ENCODE measurements at places on chromosomes 6 and 20.

GRCh38 chr20:57559289-57559634, 1.6 kb upstream of the PCK1 start:
- no peak for DNase-seq

- no peak for DNase-seq
These were observed 423.1 kb downstream of the MAFB start for GRCh38 chr20:40265825-40266533.

- DNase-seq: no peak
These were observed 48.9 kb downstream of the NKX2-2 start for GRCh38 chr20:21464916-21465315.

DNA sequence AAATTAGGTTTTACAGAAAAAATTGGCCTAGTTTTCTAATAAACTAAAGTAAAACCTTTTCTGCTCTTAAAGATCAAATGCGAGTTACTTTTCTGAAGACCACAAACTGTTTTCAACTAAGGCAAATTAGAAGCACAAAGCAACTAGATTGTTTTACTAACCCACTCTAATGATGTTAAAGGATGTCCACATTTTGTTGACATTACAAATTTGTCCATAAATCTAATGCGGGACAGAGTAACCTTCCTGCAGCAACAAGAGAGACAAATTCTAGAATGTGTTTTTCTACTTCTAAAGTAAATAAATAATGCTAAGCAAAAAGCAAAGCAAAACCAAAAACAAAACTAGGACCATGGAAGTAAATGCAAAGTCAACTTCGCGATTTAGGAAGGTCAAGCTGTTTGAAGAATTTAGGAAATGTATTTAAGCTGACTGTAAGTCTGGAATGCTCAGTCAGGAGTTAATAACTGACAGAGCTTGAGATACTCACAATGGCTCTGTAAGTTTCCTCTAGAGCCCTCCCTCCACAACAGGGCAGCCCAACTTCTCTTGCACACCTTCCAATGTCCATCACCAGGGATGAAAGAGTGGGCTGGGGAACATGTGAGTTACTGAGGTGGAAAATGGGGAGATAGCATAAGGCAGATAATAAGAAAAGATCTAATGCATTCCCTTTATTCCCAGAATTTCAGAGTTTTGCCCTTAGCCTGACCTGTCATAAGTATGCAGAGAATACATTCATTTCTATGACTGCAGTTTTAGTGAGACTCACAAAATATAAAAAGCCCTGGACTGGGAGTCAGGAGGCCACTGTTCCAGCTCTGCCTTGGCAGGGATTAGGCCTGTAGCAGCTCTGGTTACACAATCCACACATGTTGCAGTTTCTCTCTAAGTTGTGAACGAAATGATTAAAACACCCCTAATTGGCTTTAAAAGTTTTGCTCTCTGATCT, 158.8 kb downstream of the FOXA2 start:
- no peak for DNase-seq

DNA sequence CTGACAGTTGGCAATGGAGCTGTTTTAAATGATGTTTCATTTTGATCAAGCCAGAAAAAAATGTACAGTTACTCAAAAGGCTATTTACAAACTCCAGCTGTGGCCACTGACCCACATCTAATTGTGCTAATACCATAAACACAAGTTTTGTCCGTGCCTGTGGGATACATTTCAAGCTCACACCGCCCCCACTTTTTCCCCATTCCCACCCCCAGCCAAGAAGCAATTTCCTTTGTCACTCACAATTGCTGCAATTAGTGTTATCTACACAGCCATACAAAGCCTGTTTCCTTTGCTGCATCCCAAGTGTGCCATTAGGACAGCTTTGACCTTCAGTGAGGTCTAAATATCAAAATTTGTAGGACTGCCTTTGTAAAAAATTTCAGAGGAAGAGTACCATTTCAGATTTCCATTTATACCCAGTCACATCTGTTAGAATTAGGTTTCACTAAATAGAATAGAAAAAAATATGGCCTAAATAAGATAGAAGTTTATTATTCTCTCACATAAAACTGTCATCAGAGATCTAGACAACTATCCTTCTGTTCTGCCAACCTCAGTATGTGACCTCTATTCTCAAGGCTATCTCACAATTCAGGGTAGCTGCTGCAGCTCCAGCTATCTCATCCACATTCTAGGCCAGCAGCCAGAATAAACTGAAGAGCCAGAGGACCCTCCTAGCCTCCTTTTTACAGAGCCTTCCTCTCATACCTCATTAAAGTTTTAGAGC, 202.6 kb downstream of the NFATC2 start:
- no peak for DNase-seq

DNA sequence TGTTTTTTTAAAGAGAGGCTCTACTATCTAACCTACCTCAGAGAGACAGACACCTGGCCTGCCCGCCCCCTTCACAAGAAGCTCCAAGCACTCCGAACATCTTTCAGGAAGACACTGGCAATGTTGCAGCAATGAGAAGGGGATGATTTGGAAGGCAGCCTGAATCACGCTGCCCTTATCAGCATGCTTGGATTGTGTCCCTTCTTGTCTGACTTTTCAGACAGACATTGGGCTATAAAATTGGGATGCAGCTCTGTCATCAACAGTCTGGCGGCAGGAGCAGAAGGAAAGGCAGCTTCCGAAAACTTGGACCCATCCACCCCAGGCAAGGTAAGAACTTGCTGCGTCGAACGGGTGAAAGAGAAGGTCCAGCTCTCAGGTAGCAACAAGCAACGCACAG, 56.0 kb downstream of the CDK5RAP1 start:
- no peak for DNase-seq

DNA sequence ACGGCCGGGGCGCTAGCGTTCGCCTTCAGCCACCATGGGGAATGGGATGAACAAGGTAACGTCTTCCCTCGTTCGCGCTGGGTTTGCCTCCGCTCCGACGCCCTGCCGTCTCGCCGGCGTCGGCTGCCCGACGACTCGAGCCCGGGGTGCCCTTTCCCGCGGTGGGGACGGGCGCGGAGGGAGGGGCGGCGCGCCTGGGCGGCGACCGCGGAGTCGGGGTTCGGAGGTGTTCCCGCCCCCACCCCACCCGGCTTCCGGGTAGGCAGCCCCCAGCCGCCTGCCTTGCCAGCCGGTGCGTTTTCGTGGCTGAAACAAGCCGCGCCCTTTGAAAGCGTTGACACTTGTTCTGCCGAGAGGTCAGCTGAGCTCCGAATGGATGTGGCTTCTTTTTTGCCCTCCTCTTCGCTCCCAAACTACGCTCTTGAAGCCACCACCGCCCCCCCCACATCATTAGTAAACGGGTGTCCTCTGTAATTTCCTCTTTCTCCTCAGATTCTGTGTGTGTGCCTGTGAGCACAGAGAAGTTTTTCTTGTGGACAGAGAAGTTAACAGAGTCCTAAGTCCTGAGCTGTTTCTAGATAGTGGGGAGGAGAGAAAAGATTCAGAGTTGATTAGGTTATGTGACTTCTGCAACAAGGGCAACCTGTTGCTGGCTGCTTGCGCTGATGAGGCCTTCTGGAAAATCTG, 362 bp downstream of the DUSP22 start:
- peak; percentile 66 for DNase-seq

GRCh38 chr6:169803271-169803811, 51.9 kb downstream of the ERMARD start:
- no peak for DNase-seq

- DNase-seq: no peak
These were observed 46.1 kb upstream of the ARFGEF2 start for GRCh38 chr20:48875233-48875913.

GRCh38 chr6:158366363-158366762, 54.1 kb downstream of the TULP4 start:
- no peak for DNase-seq

GRCh38 chr6:127786109-127786508, 114.7 kb downstream of the THEMIS start:
- DNase-seq: no peak

DNA sequence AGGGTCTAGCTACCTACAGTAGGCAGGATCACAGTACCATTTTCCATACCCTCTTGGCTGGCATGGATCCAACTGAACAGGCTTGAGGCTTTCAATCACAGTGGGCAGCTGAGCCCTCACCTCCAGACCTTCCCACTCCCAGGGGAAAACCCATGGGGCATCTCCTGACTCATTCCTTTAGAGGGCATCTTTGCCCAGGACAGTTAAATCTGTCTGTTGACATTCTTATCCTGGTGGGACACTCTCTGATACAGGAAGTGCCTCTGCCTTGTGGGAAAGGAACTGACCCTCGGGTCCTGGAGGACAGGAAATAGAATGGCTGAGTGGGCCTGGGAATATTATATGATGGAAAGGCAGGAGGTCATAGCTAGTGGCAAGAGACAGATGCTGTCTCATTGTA, 10.2 kb upstream of the EPB41L1 start:
- no peak for DNase-seq

GRCh38 chr6:44249082-44249748, 2.3 kb downstream of the HSP90AB1 start:
- DNase-seq: no peak

GRCh38 chr6:2209226-2209809, 36.1 kb downstream of the GMDS start:
- peak; percentile 22 for DNase-seq

GRCh38 chr6:42030585-42031506, 19.5 kb upstream of the TAF8 start:
- no peak for DNase-seq

- no peak for DNase-seq
These were observed 1.7 kb upstream of the FBXO5 start for GRCh38 chr6:152984513-152984872.

DNA sequence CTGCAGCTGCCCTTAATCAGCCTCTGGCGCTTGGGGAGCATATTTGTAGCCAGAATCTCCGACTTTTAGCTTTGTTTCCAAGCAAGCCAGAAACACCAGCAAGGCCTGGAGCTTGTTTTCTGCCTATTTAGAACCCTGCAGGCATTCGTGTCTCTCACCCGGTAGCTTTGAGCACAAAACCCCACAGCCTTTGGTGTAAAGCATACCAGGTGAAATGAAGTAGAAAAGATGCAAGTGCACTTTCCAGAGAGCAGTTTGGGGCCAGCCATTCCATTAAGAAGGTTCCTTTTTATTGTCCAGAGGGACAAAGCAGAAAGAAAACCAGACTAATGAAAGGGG, 736 bp downstream of the FAM217B start:
- DNase-seq: no peak

GRCh38 chr20:18722371-18722770, 91.2 kb upstream of the SCP2D1 start:
- DNase-seq: no peak

DNA sequence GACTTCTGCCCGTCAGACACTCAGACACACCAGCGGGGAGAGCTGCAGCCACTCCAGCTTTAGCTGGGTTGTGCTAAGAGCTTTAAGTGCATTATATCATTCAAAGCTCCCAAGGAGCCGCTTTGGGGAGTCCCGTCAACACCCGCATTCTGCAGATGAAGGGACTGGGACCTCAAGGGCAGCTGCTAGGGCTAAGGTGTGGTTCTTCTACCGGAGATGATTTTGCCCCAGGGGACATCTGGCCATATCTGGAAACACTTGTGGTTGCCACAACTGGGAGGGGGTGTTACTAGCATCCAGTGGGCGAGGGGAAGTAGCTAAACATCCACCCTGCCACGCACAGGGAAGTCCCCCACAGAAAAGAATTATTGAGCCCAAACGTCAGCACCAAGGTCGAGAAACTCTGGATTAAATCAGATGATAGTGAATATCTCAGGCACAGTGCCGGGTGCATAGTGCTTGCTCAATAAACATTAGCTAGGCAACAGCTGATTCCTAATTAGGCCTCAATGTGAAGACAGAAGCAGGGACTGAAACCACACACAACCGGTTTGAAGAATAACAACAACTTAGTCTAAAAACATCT, 29.6 kb downstream of the PMEPA1 start:
- no peak for DNase-seq

DNA sequence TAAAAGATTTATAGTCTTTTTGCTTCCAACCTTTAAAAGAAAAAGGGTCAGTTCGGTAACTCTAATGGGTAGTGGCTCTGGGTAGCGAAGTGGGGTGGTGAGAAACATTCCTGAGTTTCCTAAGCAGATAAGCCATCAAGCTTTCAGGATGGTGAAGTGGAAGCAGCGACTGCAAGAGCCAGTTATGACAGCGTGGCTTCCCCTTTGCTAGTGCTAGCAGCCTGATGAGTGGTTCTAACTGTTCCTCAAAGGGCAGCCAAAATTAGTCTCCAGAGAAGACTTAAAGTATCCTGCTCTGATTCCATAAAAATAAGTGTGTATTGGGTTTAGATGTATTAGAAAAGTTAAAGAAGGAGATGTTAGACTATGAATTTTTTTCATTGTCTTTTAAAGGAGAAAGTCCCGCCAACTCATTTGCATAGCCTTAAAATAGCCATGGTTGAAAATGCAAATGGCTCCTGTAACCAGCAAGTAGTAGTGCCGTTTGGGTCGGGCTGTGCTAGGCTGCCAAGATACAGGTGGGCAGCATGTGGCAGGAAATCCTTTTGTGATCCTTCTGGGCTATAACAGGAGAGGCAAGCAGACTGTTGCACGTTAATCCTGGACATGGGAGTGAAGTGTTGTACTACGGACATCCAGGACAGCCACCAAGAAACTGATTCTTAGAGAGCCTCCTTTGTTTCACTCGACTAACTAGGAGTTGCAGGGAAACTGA, 18.0 kb downstream of the ELOVL2 start:
- no peak for DNase-seq

DNA sequence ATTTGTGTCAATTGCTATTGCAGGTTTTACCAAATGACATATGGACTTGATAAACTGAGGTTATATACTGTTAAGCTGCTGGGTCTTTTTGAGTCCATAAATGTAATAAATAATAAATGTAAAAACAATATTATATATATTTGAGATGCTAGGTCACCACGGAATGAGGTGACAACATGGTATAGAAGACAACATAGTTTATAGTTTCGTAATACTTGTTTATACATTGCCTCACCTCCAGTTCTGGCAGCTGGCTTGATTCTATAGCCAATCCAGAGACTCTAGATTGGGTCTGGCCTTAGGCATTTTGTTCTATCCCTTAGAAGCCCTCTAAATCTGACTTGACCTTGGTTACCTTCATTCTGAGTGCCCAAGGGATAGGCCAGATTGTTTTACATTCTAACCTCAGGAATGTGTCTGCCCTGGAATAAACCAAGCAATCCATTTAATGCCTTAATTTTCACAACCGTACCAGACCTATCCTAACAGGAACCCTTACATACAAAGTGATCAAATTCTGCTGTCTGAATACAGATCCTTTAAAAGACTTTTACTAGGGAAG, 61.5 kb upstream of the STXBP5 start:
- DNase-seq: no peak

- no peak for DNase-seq
These were observed 18.8 kb downstream of the MAP3K4 start for GRCh38 chr6:161010418-161010817.

DNA sequence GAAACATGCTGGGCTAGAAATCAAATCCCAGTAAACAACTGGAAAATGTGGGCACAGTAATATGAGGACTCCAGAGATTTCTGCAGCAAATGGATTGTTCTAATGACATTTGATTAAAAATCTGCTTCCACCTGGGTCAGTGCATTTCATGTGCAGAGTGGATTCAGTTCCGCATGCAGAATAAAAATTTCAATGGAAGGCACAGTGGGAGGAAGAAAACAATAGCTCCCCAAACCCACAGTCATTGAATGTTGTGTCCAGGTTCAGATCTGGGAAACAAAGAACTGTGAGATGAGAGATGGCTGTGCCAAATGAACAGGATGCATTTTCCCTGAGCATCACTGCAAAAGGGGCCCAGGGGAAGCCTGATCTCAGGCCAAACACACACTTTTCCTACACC, 403.1 kb downstream of the BTBD9 start:
- no peak for DNase-seq
